CD4-positive, alpha-beta T cell treated with Interleukin-4 for 4 hours (primary cell): ENCODE measurements at places on chromosomes 3 and 15.

GRCh38 chr3:14480207-14481017 lies 59.7 kb downstream of the GRIP2 start:
- no peak for DNase-seq

GRCh38 chr15:87741350-87741749 lies 515.2 kb downstream of the NTRK3 start:
- no peak for DNase-seq

DNA sequence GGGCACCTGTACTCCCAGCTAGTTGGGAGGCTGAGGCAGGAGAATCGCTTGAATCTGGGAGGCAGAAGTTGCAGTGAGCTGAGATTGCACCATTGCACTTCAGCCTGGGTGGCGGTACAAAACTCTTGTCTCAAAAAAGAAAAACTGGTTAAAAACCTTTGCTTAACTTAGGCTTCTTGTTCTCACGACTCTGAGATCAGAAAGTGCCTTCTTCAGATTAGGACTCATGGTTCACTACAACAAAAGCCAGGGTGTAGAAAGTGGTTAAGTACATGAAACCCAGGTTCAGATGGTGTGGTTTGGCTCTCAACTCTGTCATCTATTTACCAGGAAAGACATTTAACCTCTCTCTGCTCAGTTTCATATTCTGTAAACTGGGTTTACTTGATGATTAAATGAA lies 168.4 kb downstream of the TUSC7 start:
- no peak for DNase-seq

- DNase-seq = no peak
Measured at GRCh38 chr3:115098354-115099073, 48.6 kb downstream of the ZBTB20 start.

DNA sequence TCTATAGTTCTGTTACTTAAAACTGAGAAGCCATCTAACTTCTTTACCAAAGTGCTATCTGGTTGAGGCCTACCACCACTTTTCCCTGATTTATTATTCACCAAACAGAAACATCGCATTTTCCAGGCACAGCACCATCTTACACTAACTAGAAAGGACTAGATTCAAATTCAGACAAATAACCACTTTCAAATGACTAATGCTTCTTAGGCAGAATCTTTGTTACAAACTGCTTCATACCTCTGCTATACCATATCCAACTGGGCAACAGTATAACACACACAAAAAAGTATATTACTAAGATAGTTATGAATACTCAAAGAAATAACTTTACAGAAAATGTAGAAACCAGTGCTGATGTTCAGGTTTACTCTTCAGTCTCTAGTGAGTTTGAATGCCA lies 16.6 kb downstream of the DLG1 start:
- DNase-seq = no peak

GRCh38 chr15:41659855-41660234 lies 360 bp upstream of the MGA start:
- no peak for DNase-seq

- no peak for DNase-seq
Measured at GRCh38 chr3:147113293-147114044, 292.9 kb downstream of the ZIC4 start.

GRCh38 chr15:68512598-68512997 lies 66.2 kb upstream of the CORO2B start:
- DNase-seq = no peak

GRCh38 chr3:157810924-157811718 lies 295.1 kb downstream of the SHOX2 start:
- no peak for DNase-seq

GRCh38 chr3:186219211-186219638 lies 110.3 kb upstream of the ETV5 start:
- DNase-seq = no peak

DNA sequence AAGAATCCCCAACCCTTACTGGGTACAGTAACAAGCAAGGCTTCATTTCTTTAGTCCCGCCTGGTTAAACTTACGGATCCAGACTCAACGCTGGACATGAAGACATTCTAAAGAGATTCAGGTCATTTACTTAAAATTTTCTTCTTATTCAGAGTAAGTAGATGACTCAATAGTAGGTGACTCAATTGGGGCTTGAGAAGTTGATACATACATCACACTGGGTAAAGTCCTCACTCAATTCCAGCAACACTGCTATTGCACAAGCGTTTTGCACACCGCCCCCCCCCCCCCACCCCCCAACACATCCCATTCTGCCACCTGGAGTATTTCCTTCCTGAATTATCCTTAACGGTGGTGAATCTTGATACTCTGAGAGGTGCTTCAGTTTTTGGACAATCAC lies 610.0 kb downstream of the FOXP1 start:
- no peak for DNase-seq

GRCh38 chr3:80368616-80369015 lies 600.8 kb upstream of the ROBO1 start:
- no peak for DNase-seq

DNA sequence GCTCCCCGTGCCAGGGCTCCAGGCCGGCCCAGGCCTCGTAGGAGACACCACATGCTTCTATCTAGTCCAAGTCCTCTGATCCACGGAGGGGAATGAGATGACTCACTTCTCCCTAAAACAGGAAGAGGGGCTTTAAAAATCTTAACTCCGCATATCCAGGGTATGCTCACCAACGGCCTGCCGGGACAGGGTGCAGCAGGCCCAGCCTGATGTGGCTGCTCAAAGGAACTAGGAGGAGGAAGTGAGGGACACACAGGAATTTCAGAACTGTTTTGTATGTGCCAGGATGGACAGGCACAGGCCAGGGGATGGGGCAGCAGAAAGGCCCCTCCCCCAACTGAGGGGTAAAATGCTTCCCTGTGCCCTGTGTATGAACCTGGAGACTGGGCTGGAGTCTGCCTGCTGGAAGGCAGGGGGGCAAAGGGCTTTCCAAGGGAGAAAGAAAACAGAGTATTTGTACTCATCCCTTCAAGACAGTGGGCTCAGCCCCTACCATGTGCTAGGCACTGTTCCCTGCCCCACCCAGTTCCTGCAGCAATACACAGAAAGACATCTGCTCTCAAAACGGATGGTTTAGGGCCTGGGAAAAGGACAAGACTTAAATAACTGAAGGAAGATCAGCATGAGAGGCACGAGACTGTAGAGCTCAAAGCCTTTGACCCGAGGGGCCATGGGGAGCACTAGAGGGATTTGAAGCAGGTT lies 22.1 kb downstream of the CHDH start:
- DNase-seq = no peak

- no peak for DNase-seq
Measured at GRCh38 chr3:121436641-121437040, 109.1 kb downstream of the POLQ start.

DNA sequence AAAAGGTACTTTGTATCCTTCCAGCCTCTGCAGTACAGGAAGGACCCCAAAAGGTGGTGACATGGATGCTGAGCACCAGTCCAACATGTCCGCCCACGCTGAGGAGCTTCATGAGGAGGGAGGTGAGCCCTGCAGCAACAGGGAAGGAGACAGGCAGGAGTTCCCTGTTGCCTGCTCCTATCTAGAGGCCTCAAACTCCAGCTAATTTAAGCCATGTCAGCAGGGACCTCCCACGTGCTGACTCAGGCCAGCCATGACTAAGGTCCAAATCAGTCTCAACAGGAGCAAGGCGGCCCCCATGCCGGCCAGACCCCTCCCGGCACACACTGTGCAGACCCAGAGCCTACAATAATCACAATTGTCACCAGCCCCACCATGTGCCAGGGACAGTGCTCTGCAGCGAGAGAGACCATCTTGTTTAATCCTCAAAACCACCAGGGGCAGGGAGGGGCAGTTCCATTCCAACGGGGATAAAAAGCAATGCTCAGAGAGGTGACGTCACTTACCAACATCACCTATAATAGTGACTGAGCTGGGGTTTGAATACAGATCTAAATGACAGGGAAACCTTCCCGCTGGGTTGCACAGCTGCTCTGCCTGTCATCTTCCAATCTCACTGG lies 54.5 kb upstream of the GATA2 start:
- no peak for DNase-seq

GRCh38 chr3:32815841-32816438 lies 1.9 kb upstream of the TRIM71 start:
- DNase-seq = no peak

DNA sequence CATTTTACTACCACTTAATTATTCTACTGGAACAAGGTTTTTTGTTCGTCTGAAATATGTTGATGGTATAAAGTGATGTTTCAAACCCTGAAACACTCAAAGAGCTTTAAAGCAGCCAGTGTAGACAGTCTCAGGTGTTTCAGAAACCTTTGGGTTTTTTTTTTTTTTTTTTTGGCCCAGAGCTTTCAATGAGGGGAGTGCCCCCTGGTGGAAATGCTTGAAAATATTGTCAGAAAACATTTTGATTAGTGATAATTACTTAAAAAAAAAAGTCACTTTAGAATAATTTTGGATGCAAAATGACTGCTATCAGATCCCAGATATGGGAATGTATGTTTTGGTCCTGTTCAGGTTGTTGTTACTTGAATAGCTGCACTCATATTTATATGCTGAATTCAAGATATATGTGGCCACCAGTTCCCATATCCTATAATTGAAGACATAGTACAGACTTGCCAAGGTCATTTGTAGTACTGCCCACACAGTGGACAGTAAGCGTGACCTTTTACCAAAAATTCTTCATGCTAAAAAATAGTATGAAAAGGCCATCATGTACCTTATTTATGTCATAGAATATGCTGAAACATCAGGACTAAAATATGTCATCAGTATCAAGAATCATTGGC lies 35.9 kb downstream of the SATB1 start:
- DNase-seq = peak; percentile 39

- DNase-seq = no peak
Measured at GRCh38 chr15:46322753-46323152, 687.9 kb downstream of the SQOR start.
